Stimulated activated CD4-positive, alpha-beta T cell treated with anti-CD3 and anti-CD28 coated beads, Interleukin-2, amount 100 ng/mL, for 48 hours (primary cell): ENCODE measurements at places on chromosomes 13 and 19.

- peak; percentile 77 for DNase-seq
These were observed 6.3 kb downstream of the PLEKHF1 start for GRCh38 chr19:29671393-29672160.

GRCh38 chr19:7926021-7926726 is at the start of gene CTXN1:
TSS of gene CTXN1 (minus strand) at chr19:7926135. CDS start at chr19:7925538, 597 bp downstream.
- DNase-seq, result peak; percentile 75

GRCh38 chr13:76226941-76227340 is 590.8 kb downstream of the LMO7 start:
- DNase-seq, result no peak

GRCh38 chr13:44971656-44972595 is 17.3 kb downstream of the NUFIP1 start:
- DNase-seq, result no peak

DNA sequence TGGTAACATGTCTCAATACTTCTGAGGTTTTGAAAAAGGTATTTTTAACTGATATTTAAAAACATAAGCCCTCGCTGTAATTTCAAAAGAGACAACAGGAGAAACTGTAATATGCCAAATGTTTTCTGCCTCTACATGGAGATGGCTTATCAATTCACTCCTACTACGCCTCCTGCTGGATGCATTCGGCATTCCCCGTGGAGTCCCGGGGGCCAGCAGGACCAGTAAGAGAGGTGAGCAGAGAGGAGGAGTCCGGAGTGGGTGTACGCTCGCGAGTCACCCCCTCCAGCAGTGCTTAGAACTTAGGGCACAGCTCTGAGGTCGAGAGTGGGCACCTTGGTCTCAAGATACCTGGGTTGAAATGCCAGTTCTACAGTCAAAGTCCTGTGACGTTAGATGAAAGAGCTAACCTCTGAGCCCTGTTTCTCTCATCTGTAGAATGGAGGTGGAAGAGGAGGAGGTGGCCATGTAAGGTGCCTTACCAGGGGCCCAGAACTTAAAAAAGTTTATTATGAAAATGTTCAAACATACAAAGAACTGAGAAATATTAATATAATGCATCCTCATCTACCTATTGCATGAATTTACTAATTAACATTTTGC is 110.2 kb downstream of the STK24 start:
- peak; percentile 49 for DNase-seq
